Ecto neural progenitor cell (in vitro differentiated cells): ENCODE measurements at places on chromosomes 11 and 22.

GRCh38 chr11:46337626-46338345, 9.5 kb upstream of the DGKZ start:
- no peak for DNase-seq

DNA sequence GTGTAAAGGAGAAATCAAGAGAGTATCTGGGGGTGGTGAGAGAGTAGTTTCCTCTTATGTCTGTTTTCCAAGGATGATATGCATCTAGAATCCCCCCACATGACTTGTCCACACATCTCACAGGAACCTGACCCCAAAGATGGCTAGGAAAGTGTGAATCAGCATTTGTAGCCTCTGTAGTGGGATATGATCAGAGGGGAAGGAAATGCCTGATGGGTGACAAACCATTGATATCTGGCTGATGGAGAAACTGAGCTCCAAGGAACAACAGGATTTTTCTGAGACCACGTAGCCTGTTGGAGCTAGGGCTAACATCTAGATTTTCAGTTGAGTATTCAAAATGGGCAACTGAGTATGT, 369.4 kb downstream of the DDX10 start:
- no peak for DNase-seq

DNA sequence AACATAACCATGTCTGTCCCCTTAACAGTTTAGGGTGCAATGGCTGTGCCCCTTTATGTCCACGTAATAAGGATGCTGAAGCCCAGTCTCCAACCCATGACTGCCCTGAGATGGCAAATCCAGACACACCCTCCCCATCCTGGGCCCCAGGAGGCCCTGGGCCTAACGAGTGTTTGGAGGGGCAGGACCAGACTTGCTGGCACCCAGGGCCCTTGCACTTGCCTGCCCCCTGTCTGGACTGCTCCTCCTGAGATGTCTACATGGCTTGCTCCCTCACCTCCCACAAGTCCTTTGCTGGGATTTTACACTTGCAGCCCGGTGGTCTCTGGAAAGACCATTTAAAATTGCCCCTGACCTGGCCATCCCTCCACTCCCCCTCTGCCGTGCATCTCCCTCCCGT, 132.2 kb upstream of the NECTIN1 start:
- DNase-seq, result no peak

GRCh38 chr11:30485222-30485621, 100.9 kb downstream of the MPPED2 start:
- DNase-seq, result no peak

GRCh38 chr11:126246636-126247035, 22.1 kb downstream of the SRPRA start:
- no peak for DNase-seq

DNA sequence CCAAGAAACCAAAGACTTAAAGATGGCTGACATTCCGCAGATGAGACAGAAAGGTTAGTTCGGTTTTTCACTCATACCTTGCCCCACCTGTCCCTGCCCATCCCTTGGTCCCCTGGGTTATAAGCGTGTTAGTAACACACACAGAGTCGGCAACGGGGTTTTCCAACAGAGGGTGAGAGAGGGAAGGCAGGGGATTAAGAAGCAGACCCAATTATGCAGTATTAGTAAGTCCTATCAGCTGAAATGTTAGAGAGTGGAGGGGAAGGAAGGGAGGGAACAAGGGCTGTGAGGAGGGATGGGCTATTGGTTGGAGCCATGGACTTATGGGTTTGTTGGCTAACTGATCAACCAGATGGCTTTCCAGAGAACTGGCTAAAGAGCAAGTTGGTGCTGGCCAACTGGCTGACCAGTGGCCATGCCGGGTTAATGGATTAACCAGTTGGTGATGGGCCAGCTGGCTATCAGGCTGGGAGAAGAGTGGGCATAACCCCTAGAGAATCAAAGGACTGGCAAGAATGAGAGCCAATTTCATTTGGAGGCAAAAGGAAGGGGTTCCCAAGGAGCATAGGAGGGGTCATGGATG, 45.5 kb downstream of the NRXN2 start:
- no peak for DNase-seq

- DNase-seq, result no peak
These were observed 56.7 kb downstream of the AMBRA1 start for GRCh38 chr11:46537121-46537520.
